Endodermal cell (in vitro differentiated cells): ENCODE measurements at places on chromosomes 5 and 9. TPM values are rescaled to one million over a fixed set of nuclear protein-coding genes. Genes with fewer than 3 reads are reported as not detected.

The STPG3 gene
- total RNA-seq = 0.25 TPM in 1 of 2 replicates, not detected in the other

The THBS4 gene
- total RNA-seq = 38.3 to 54.1 TPM (median 50.5 TPM) in 3 replicates

The LECT2 gene
- not detected in 2 replicates for total RNA-seq

The PCDHA9 gene
- 0.33 to 0.60 TPM (median 0.48 TPM) in 3 replicates for total RNA-seq

The SCGB3A2 gene
- total RNA-seq = 18.7 and 28.8 TPM in 2 replicates

The PCDHB14 gene
- total RNA-seq = 2.6 TPM in 2 replicates
